Left hindlimb (tissue), 1 donor: ENCODE measurements at places on chromosomes 4 and X.

GRCh38 chr4:107592519-107592918 is 127.5 kb downstream of the PAPSS1 start:
- no peak for DNase-seq

DNA sequence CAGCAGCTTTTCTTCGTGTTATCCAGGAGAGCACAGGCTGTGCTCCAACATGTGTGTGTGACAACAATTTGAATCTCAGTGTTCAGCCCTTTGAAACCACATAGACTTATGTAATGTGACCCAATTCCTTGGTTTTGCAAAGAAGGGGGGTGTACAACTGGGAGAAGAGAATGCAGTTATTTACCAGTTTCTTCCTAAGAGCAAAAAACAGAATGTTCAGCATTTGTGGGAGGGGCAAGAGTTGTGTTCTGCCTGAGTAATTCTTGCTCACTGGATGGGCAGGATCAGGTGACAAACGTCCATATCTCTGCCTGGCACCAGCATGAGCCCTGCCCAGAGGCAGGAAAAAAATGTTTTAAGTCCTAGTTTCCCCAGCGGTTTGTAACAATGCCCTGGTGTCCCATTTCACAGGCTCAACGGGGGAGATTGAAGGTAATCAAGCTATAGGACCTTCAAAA is 72.0 kb downstream of the PRPS1 start:
- DNase-seq = no peak

DNA sequence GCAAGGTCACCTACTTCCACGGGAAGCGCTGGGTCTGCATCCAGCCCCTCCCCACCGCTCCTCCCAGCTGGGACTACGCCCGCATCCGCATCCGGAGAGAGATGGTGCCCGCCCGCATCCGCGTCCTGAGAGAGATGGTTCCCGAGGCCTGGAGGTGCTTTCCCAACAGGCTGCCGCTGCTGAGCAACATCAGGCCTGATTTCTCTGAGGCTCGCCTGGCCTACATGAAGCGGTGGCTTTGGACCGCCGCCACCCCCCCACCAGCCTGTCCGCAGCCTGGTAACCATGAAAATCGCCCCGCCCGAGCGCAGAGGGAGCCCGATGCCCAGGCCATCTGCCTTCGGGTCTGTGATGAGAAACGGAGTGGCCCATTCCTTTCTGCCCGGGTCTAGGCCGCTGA is 18.1 kb downstream of the CLTRN start:
- DNase-seq = no peak

- DNase-seq = no peak
These were observed 276.9 kb downstream of the PTTG2 start for GRCh38 chr4:38237139-38237538.

- DNase-seq = no peak
These were observed 3.0 kb downstream of the CISD2 start for GRCh38 chr4:102871772-102872171.
